Sigmoid colon (tissue), 7 donors: ENCODE measurements at places on chromosomes 7 and 10. TPM values are rescaled to one million over a fixed set of nuclear protein-coding genes. Genes with fewer than 3 reads are reported as not detected.

GRCh38 chr7:81845744-81846241 is 75.9 kb upstream of the HGF start:
- H3K4me3 ChIP-seq, result no peak overlapping the region
- no peaks in the 10 kb centered on the region for H3K36me3 ChIP-seq
- no peaks in the 10 kb centered on the region for H3K27me3 ChIP-seq
- no peaks in the 10 kb centered on the region for H3K4me1 ChIP-seq
- DNase-seq, result no peak

Gene TMEM130
- total RNA-seq, result 3.2 TPM

DNA sequence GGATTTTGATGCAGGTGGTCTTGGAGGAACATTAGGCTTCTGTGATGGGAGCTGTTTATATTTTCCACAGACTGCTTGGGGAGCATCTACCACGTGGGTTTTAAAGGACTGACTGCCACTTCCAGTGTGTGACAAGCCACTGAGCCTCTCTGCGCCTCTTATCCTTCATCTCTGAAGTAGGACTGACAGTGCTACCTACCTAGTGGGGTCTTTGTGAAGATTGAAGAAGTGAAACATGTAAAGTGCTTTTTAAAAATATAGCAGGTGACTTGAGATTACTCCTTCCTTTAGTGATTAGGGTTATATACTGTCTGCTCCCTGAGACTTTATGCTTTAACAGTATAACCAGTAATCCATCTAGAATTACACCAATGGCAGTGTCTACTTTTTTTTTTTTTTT is 29.9 kb downstream of the NKX2-3 start:
- no peak for DNase-seq
- H3K36me3 ChIP-seq, result no peaks in the 10 kb centered on the region
- H3K4me1 ChIP-seq, result no peaks in the 10 kb centered on the region
- no peaks in the 10 kb centered on the region for H3K27me3 ChIP-seq
- no peak overlapping the region for H3K4me3 ChIP-seq

- no peak for DNase-seq
- no peaks in the 10 kb centered on the region for H3K27me3 ChIP-seq
- H3K36me3 ChIP-seq, result no peaks in the 10 kb centered on the region
- no peak overlapping the region for H3K27ac ChIP-seq
Measured at GRCh38 chr10:119478111-119478802, 64.3 kb downstream of the RGS10 start.

Gene ARHGEF5
- total RNA-seq, result 4.9 TPM

GRCh38 chr10:50928190-50928552 is 42.7 kb upstream of the A1CF start:
- no peaks in the 10 kb centered on the region for H3K27me3 ChIP-seq
- no peak for DNase-seq
- H3K4me1 ChIP-seq, result no peaks in the 10 kb centered on the region
- no peak overlapping the region for H3K4me3 ChIP-seq

Gene GRID2IP
- total RNA-seq, result not detected

GRCh38 chr10:35488228-35488627 is 116.9 kb upstream of the GJD4 start:
- H3K27me3 ChIP-seq, result no peaks in the 10 kb centered on the region
- peaks cover 13% of the 10 kb centered on the region for H3K4me1 ChIP-seq
- no peak overlapping the region for H3K4me3 ChIP-seq
- peaks cover 4% of the 10 kb centered on the region for H3K36me3 ChIP-seq
- no peak overlapping the region for H3K27ac ChIP-seq
- DNase-seq, result no peak

DNA sequence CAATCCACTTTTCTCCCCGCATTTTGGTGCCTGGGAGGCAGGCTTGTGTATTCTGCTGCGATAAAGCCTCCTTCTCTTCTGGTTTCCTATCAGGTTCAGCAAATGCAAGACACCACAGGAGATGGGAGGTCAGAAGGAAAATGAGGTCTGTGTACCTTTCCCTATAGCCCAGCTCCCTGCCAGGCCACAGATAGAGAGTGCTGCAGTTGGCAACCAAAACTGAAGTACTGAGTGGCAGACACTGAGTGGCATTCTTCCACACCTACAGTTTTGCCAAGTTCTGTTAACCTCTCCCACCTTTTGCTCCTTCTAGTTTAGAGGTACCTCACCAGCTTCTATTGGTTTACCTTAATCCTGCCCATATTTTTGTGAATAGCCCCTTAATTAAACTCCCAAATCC is 948.4 kb downstream of the SORCS1 start:
- H3K4me3 ChIP-seq, result no peak overlapping the region
- no peaks in the 10 kb centered on the region for H3K36me3 ChIP-seq
- H3K27ac ChIP-seq, result no peak overlapping the region
- no peak for DNase-seq
- H3K4me1 ChIP-seq, result no peaks in the 10 kb centered on the region
- no peaks in the 10 kb centered on the region for H3K27me3 ChIP-seq

DNA sequence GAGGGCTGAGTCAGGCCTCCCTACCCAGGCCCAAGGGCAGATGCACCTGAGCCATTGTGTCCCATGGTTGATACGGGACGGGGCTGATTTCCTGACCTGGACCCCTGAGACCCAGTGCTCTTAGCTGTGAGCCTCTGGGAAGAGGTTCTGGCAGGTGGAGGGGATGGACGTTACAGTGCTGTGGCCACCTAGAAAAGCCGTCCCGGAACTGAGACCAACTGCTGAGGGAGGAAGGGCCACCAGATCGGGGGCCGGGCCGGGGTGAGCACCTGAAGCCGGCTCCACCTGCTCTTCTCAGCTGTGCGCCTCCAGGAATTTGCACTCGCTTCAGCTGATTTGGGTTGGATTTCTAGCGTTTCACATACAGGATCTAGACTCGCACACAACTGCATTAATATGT is 35.4 kb downstream of the CHST12 start:
- DNase-seq, result no peak
- peaks cover 29% of the 10 kb centered on the region for H3K36me3 ChIP-seq
- H3K4me1 ChIP-seq, result no peaks in the 10 kb centered on the region
- no peak overlapping the region for H3K4me3 ChIP-seq
- H3K27ac ChIP-seq, result peak overlapping the region; percentile 43
- H3K27me3 ChIP-seq, result no peaks in the 10 kb centered on the region
